ENCODE measurements at places on chromosomes 1 and 21.
A peak's percentile ranks its signal among the peaks of the same experiment; 100 is the strongest.

DNA sequence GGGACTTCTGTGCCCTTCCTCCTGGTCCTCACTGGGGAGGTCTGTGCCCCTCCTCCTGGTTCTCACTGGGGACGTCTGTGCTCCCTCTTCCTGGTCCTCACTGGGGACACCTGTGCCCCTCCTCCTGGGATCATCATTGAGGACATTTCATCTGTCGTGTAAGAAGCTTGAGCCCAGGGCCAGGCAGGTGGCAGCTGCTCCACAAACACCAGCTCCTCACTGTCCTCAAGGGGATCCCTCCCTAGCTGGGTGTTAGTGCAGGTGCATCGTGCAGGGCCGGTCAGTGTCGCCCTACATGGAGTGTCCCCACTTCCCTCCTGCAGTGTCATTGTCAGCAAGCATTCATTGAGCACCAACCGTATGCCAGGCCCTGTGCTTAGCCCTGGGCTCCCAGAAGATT lies 312.7 kb downstream of the PTPRU start:
- DNase-seq, result no peak

DNA sequence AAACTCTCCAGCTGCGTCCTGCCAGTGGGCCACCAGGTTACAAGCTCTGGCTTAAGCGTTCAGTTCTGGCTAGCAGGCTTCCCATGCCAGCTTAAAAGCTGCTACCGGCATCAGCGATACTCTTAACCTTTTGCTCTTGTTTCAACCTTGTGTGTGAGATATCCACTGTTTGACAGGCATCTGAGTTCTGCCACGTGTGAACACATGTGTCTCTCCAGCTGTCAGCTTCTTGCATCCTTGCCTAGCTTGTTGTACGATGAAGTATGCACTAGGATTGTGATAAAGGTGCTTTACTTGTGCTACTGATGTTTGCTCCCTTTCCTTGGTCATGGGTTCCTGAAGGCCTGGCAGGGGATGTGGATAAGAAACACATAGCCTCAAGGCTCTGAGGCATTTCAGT lies 201.6 kb downstream of the PRDM2 start:
- no peak for DNase-seq

DNA sequence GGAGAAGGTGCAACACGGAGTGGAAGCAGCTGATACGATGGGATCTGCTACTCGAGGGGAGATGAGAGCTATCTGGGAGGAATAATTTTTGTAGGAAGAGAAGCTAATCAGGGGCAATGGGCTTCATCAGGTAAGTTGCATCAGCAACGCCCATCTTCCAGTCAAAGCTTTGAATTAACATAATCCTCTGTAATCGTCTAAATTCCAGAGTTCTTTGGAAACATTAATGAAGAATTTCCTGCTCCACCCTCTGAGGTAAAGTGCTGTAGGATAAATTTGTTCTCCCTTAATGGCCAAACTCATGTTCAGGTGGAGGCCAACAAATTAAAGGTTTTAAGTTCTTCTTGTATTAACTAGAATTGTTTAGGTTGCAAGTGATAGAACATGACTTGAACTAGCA lies 94.0 kb upstream of the KAZN start:
- DNase-seq, result no peak

DNA sequence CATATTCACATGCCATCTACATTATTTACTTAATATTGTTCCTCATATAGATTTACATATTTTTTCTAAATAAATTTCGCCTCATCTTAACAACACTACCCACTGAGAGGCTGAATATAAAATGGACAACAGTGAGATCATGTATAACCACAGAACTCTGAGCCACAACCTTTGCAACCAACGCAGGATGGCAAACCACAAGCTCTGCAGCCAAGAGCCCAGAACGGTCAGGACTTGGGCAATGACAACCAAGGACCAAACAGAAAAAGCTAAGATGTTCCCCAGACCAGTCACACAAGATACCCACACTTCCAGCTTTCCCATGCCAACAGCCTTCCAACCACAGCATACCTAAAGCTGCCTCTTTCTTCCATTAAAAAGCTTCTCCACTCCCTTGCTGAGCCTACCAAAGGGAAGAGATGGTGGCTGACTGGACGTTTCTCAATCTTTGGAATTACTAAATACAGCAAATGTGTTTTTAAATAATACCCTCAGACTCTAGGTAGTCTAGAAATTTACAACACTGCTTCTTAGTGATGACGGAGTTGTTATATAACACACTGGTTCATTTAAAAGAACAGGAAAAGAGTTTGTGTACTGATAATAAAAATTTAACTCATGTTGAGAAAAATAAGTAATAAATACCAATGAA lies 117.9 kb downstream of the AKT3 start:
- DNase-seq, result no peak

- DNase-seq, result no peak
Observed at GRCh38 chr21:35925497-35925896, 134.8 kb downstream of the SETD4 start.

GRCh38 chr1:20723537-20724363 lies 5.9 kb upstream of the KIF17 start:
- DNase-seq, result no peak

DNA sequence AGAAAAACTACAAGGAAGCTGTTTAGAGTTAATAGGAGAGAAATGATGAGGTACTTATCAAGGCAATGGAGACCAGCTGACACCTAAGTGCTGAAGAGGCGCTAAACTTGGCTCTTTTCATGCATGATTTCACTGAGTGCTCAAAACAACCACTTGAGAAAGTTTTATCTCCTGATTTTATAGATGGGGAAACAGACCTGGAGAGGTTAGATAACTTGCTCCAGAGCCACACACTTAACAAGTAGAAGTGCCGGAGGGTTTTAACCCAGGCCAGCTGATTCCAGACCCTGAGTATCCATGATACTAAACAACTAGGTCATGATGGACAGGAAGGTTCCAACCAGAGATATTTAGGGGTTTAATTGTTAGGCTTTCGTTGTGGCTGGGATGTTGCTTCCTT lies 25.9 kb downstream of the UBE2U start:
- no peak for DNase-seq

GRCh38 chr21:38531591-38531990 lies 33.3 kb upstream of the ERG start:
- DNase-seq, result no peak

DNA sequence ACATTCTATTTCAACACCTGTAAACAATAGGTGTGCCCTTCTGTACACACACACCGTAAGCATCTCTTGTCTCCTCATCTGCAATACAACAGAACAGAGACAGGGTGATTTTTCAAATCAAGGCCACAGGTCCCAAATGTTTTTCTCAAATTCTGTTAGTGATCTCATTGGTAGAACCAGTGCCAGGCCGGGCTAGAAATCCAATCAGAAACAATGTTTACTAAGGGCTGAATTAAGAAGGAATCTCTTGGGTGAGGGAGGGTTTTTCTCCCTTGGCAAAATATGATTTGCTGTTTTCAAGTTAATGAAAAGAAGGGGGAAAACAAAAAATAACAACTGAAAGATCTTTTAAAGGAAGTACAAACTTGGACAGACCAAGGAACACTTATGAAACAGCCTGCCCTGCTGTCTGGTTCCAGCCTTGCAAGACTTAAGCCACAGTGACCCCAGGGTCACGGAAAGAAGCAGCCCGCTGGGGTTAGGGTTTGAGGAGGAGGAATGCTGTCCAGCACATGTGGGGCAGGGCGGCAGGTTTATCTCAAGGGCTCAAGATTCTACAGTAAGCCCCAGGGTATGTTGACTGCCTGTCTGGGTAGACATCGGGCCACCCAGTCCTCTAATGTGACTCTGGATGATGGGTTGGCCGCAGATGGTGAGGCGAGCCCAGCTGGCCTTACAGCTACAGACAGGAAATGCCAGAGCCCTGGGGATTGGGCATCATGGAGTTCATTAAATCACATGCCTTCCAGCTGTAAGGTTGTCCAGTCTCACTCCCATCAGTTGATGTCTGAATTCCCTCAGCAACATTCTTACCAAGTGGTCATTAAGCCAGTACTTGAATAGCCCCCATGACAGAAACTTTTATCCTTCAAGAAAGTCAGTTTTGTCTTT lies 73.3 kb upstream of the SLC44A3 start:
- no peak for DNase-seq

- DNase-seq, result no peak
Observed at GRCh38 chr21:44375281-44375651, 21.8 kb downstream of the TRPM2 start.

DNA sequence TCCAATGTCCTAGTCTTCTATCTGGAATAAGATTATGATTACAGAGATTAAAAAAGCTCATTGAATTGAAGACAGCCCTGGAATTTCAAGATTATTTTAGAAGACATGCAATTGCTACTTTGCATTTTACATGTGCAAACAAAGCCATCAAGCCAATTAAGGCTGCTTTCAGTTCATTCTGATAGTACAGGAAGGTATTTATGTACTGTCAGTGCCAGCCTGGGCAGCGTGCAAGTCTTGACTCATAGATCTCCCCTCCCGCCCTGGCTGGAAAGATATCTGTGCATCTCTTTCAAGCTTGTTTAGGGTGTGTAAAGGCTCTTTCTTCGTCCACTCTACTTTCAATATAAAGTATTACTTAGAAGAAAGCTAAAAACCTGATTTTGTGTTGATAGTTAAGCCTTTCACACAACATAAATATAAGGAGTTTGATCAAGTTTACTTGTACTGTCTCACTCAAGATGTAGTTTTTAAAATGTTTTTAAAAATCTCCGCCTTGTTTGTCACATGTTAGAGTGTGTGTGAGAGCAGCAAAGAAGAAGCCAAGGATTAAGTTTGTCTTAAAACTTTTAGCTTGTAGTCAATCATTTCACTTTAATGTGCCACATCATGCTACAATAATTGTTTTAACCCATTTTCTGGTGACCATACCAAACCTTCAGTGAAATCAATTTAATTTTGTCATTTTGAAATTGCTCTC lies 13.6 kb upstream of the LYPLAL1 start:
- no peak for DNase-seq

- DNase-seq, result no peak
Observed at GRCh38 chr21:44437371-44437695, 18.0 kb upstream of the LRRC3 start.

DNA sequence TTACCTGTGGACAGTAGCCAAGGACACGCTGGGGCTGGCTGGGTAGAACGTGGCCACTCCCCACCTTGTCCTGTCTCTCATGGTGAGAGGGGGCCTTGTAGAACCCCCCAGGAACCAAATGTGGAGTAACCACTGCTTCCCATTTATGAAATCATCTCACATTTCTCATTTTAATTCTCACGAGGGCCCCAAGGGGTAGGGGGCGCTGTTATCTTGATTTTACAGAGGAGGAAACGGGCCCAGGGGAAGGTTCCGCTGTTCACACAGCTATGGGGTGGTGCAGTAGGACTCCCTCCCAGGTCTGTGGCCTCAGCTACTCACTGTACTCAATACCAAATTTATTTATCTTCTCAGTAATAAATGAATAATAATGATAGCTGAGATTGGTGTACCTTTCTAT lies 5.5 kb downstream of the SMPDL3B start:
- peak; percentile 55 for DNase-seq

GRCh38 chr1:66388913-66389312 lies 145.0 kb upstream of the SGIP1 start:
- DNase-seq, result no peak

- no peak for DNase-seq
Observed at GRCh38 chr1:192303029-192303428, 13.8 kb upstream of the RGS21 start.
